ENCODE measurements at places on chromosomes 5 and 9.
A peak's percentile ranks its signal among the peaks of the same experiment; 100 is the strongest.

DNA sequence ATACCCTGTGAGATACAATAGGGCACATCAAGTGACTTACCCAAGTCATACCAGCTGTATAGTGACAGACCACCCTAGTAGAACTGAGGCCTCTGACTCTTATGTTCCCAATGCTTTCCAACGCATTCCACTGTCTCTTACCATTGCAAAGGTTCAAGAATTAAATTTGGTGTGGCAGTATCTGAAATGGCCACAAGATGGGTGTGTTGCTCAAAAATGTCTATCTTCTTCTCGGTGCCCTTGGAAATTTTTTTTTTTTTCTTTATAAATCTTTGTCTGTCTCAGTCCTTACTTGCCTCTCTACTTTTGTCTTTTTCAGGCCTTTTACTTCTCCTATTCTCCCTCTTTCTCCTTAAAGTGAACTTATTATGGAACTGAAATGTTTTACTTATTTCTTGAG, 48.4 kb downstream of the GPR21 start:
- peak; percentile 11 for DNase-seq

- DNase-seq, result no peak
These were observed 15.9 kb downstream of the PCDHAC2 start for GRCh38 chr5:140982083-140982716.

DNA sequence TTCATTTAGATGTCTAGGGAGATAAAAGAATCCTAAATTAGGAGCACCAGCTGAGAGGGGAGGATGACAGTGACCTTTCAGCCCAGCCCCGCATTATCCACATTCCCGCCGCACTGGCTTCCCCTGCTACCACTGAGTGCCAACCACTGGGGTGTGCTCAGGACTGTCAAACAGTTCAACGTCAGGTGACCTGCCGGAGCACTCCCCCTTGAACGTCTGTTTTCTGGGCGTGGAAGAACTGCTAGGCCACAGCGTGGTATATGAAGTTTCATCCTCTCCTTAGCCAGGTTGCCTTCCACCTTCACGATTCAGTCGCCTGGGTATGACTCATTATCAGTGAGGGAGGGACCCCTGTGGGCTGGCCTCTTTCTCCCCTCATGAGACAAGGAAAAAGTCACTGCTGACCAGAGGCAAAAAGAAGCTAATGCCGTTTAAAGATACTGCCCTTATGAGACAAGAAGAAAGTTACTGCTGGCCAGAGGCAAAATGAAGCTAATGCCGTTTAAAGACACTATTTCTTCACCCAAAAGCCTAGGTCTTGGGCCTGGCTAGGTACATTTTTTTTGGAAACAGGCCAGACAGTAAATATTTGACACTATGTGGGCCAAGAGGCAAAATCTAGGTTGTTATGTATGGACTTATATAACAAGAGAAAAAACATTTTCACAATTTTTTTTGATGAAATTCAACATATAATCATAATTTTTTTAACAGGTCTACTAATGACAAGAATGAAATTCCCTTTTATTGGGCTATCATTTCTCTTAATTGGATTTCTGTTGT, 4.6 kb downstream of the NMRK1 start:
- DNase-seq, result no peak

DNA sequence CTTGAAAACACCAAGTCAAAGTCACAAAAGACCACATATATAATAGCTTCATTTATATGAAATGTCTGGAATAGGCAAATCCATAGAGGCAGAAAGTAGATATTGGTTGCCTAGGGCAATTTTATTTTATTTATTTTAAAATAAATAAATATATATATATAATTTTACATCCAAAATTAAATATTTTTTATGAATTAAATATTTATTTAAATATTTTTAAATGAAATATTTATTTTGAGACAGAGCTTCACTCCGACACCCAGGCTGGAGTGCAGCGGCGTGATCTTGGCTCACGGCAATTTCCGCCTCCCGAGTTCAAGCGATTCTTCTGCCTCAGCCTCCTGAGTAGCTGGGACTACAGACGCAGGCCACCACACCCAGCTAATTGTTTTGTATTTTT, 58.9 kb upstream of the ATG10 start:
- DNase-seq, result no peak

DNA sequence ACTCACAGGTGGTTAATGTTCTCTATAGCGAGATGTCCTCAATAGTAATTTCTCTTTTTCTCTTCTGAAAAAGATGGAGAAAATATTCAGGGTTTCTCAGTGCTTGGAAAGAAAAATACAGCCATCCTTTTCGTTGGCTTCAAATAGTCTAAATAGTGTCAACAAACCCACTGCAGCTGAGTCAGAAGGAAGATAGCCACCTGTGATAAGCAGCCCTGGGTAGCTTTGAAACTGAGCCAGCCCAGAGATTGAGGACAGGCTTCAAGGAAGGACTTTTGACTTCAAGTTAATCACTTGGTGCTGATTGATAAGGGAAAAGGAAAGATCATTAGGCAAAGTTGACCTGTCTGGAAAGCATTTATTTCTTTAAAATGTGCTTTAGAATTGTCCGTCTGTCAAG, 78.7 kb upstream of the TYRP1 start:
- DNase-seq, result no peak

DNA sequence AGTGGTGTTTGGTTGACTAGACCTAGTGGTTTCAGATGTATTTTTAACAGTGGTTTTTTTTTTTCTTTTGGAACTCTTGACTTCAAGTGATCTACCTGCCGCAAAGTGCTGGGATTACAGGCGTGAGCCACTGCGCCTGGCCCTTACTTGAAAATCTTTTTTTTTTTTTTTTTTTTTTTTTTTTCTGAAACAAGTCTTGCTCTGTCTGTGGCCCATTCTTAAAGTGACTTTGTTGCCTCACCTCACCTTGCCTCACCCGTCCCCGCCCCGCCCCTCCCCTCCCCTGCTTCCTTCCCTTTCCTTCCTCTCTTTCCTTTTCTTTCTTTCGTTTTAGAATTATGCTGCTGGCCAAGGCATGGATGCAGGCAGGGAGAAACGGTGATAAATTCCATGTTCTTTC, 26.0 kb downstream of the GPBP1 start:
- DNase-seq, result no peak

DNA sequence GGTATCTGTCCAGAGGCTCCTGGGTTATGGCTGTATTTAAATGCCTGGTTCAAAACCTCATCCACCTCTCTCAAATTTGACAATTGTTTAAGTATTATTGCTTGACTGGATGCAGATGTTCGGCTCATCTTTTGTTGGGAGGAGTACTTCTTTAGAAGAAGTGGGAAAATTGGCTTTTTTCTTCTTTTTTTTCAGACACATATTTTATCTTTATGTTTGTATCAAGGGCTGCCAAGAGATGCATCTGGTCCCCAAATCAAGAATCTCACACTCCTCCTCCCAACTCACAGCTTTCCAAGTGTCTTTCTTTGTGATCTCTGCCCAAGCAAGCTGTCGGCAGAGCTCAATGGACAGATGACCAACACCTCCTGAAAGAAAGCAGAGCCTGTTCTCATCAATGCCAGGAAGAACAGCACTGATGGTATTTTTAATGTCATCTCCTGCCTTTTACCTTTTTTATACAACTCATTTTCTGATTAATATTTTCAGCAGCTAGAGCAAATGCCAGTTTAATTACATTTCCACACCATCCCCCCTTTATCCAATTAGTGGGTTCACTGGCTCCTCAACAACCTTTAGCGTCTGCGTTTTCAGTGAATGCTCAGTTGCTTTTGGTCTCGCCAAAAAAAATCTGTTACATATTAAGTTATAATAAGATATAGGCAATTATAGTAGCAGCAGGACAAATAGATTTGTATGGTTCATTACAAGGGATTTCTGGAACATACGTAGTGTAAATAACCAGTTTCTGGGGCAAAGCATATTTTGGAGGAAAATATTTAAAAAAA, 110.3 kb upstream of the SLIT3 start:
- no peak for DNase-seq

GRCh38 chr5:90917928-90918668, 359.5 kb downstream of the ADGRV1 start:
- no peak for DNase-seq

GRCh38 chr9:134449180-134449916, 123.1 kb downstream of the RXRA start:
- DNase-seq, result peak; percentile 91

GRCh38 chr5:33049842-33050241, 338.7 kb downstream of the NPR3 start:
- DNase-seq, result no peak

DNA sequence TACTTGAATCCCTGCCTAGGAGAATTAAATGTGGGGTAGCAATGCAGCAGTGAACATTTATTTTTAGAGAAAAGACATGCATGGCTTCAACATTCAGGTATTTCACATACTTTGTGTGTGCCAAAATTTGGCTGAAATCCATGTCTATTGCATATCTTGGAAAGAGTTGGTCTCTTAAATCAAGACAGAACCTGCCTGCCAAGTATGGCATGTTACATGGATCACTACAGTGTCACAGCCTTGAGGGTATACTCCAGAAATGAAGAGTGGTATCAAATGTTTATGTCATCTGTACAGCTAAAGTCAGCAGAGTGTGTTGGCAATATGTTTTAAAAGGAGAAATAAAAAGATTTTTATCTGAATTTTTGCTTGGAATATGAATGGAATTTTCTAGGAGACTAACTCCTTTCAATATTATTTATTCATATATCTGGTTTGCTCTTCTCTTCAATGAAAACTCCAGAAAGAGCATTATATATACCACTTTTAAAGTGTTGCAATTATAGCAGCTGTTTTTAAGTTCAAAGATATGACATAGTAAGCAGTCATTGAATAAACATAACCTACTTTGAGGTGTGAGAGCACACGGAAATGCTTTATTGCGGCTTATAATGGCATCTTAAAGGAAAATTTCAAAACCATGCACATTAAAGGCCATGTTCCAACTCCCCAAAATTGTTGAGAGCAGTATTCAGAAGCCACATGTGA, 95.4 kb upstream of the MINAR2 start:
- no peak for DNase-seq

DNA sequence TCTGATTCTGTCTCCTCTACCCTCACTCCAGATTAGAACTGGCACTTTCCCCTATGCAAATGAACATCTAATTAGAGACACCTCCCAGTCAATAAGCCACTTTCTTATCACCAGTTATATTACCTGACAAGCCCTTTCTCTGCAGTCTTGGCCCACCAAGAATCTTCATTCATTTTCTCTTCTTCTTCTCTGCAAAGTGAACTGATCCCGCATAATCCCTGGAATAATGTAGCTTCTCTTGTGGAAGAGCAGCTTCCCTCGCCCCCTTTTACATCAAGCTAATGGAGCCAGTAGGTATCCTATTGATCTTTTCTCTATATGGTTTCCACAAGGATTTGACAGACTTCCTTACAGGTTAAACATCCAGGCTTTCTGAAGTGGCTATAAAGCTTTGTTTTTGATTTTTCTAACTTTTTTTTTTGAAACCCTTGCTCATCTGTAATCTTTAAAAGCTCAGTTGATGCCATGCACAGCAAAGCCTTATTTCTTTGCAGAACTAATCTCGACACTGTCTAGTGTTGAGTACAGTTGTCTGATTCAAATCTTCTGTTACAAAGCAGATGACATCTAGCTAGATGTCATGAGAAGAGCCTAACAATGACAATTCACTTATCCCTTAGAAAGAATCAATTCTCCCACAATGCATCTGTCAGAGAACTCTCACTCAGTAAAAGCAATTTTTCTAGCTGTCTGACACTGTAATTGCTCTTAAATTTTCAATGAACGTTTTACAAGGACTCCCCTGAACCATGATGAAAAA, 281.4 kb downstream of the ISL1 start:
- no peak for DNase-seq

GRCh38 chr5:169548315-169548714, 35.3 kb upstream of the SPDL1 start:
- peak; percentile 45 for DNase-seq

DNA sequence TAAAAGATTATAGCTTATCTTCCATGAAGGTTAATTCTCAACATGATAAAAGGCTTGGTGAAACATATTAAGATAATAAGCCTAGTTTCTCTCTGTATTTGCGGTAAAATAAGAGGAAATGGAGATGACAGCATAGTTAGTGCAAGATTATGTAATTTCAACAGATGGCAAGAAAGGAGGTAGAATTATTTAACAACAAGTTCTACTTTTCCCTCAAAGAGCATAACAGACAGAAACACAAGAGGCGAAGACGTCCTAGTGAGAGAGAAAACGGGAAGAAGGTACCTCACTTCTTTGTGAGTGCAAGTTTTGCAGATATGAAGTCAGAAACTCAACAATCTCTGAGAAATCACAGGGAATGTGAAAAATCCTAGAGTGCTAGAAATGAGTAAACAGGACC, 144.8 kb upstream of the ADCY2 start:
- DNase-seq, result no peak

GRCh38 chr9:1267581-1267980, 217.4 kb downstream of the DMRT2 start:
- no peak for DNase-seq

- DNase-seq, result peak; percentile 44
These were observed 128.7 kb downstream of the PALM2AKAP2 start for GRCh38 chr9:109908459-109909390.

DNA sequence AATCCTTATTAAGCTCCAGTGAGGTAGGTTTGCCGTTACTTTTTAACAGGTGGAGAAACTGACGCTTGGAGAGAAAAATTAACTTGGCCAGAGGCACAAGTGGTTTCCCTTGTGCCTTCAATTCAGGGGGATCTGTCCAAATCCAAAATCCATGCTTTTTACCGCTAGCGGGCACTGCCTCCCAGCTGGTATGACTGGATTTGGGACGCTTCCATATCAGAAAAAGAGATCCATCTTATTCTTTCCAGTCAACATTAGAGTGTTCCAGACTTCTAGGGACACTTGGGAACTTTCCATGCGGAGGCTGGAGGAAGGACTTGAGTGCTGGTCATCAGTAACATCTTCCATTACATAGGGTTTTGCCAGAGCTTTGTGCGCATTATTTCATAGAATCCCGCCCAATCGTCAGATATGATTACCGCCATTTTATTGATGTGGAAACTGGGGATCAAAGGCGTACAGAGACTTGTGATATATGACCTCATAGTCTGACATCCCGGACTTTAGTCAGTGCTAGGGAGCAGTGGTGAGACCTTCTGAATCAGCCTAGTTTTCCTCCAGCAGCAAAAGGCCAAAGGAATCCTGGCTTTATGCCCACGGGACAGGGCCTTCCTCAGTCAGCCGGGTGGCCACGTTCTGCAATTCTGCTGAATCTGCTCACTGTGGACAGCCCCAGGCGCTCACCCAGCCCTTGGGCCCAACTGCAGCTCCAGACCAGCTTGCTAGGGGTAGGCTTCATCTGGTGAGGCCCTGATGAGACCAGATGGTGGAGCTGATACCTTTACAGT, 1.1 kb upstream of the GNPDA1 start:
- no peak for DNase-seq

- no peak for DNase-seq
These were observed 122.8 kb downstream of the ENC1 start for GRCh38 chr5:74517700-74518099.

DNA sequence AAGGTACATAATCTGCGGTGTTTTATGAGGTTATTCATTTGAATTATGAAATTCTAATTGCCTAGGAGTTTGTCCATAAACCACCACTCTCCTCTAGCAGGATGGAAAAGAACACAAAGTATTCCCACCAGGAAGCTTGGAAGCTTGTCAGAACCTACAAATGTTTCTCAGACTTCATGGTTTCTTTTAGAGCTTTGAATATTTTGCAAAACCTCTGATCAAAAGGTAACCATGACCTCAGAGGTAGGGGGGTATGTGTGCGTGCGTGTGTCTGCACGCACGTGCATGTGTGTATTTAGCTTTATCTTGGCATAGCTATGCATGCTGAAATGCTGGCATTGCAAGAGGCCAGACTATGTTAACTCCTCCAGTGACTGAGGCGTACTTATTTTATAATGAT, 847.0 kb downstream of the TLE1 start:
- DNase-seq, result no peak

- DNase-seq, result no peak
These were observed 95.7 kb upstream of the CTSL start for GRCh38 chr9:87630266-87630665.
